Stimulated activated CD4-positive, alpha-beta T cell treated with anti-CD3 and anti-CD28 coated beads, Interleukin-15, amount 100 ng/mL, for 1 hour (primary cell): ENCODE measurements at places on chromosomes 1 and 21.
A peak's percentile ranks its signal among the peaks of the same experiment; 100 is the strongest.

GRCh38 chr1:46274225-46275029, 26.9 kb downstream of the RAD54L start:
- no peak for DNase-seq

DNA sequence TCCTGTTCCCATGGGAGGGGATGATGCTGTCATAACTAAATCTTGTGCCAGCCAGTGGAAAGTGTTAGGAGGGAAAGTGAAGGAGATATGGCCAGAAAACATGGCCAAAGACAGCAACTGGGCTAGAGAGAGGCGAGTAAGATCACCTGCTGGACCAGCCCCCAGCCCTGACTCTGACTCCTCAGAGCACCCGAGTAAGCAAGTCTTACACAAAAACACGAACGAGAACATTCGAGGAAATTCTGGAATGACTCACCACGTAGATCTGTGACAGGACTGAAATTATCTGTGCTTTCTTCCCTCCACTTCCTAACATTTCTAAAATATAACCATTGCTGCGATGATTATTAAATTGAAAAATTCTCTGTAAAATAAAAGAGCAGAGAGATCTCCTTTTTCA, 9.2 kb downstream of the ZNF496 start:
- DNase-seq = no peak

DNA sequence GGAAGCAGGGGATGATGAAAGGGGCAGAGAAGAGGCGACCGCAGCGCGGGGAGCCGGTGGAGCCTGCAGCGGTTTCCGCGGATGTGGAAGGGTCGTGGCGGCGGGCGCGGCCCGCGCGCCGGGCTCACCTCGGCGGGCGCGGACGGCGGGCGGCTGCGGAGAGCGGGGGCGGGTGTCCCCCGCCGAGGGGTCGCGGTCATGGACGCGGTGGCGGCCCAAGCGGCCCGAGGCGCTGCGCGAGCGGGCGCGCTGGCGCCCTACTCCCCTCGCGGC, 572 bp downstream of the LPGAT1 start:
- DNase-seq = no peak

DNA sequence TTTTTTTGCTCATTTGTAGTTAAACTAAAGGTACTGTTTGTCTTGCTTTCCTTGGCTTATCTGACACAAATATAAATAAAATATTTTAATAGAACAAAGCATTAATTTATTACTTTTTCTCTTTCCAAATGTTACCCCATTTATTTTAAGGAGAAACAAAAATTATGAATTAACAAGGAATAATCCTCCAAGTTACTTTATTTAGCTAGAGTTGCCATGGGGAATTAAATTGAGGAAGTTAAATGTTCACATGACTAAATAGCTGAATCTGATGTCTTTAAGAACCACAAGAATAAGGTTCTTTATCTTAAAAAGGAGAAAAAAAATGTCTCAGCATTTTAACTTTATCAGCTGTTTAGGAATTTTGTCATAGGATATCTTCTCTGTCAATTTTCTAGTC, 12.3 kb downstream of the ATG4C start:
- DNase-seq = no peak

- DNase-seq = no peak
Observed at GRCh38 chr1:59063501-59063900, 233.4 kb upstream of the FGGY start.

DNA sequence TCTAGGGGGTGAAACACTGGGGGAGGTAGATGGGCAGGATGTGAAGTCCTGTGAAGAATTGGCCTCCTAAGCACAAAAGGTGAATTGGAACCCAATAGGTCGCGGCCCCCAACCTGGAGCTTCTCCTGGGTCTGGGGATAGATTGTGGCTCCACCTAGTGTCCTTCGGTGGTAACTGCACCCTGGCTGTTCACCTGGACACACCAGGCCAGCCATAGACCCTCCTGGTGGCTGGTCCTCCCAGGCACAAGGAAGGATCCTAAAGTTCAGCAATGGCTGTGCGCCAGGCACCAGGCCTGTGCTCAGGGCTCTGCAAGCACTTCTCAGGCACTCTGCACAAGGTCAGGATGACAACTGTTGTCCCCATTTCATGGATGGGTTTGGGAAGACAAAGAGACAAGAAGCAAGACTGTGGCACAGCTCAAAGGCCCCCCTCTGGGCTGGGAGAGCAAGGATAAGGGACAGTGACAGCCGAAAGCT, 13.5 kb downstream of the ESPN start:
- DNase-seq = peak; percentile 52

- DNase-seq = no peak
Observed at GRCh38 chr21:29526545-29526944, 227.8 kb downstream of the BACH1 start.

- DNase-seq = no peak
Observed at GRCh38 chr21:15520811-15521643, 208.8 kb upstream of the USP25 start.

- peak; percentile 52 for DNase-seq
Observed at GRCh38 chr21:45138199-45139002, 64.0 kb downstream of the ADARB1 start.

DNA sequence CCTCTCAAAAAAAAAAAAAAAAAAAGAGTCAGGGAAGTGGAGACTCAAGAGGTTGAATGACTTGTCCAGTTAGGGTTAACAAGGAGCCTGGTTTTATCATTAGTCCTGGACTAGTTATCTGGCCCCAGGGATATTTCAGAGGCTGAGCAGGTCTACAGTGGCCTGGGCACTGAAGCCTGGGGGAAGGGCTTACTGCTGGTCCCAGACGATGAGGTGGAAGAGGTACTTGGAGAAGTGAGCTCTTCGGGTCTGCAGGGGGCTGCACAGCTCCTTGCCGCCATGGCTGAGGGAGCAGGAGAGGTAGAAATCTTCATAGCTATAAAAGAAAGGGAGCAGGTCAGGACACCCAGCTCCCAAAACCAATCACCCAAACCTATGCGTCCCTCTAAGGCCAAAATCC, 40.1 kb downstream of the PIK3C2B start:
- DNase-seq = no peak

- no peak for DNase-seq
Observed at GRCh38 chr21:36873513-36873912, 93.0 kb downstream of the HLCS start.

DNA sequence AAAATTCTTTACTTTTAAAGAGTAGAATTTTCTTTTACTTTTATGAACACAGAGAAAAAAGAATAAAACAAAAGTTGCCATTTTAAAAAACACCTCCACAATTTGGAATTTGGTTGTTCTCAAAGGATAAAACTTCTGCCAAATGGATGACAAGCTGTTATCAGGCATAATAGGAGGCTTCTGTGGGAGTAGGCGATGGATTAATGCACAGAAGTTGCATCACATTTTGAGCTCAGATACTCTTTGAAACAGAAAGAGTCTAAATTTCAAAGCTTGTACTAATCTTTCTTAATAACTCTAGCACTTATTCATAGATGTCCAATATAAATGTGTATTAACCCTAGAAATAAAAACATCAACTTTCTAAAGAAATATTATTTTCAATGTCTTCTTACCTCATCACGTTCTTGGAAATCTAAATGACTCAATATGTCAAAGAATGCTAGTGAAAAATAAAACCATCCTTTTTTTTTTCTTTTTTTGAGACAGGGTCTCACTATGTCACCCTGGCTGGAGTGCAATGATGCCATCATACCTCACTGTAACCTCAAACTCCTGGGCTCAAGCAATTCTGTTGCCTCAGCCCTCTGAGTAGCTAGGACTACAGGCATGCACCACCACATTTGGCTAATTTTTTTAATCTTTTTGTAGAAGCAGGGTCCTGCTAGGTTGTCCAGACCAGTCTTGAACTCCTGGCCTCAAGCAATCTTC, 112.8 kb upstream of the USP25 start:
- no peak for DNase-seq

DNA sequence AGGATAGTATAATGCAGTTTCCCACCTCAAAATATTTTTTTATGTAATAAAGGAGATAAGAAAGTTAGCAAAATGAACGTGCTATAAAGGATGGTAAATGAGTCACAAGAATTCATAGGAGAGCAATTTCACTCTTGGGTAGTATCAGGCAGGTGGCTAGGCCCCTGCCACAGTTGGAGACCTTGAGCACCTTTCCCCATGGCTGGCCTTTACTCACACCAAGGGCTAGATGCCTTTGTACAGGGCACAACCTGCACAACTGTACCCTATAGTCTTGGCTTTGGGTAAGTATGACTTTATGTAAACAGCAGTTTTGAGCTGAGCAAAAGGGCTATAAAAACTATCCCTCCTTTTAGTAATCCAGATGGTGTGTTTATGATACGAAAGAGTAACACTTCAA, 85.1 kb downstream of the CTH start:
- DNase-seq = no peak

GRCh38 chr1:73759011-73759410, 439.0 kb downstream of the LRRIQ3 start:
- no peak for DNase-seq

DNA sequence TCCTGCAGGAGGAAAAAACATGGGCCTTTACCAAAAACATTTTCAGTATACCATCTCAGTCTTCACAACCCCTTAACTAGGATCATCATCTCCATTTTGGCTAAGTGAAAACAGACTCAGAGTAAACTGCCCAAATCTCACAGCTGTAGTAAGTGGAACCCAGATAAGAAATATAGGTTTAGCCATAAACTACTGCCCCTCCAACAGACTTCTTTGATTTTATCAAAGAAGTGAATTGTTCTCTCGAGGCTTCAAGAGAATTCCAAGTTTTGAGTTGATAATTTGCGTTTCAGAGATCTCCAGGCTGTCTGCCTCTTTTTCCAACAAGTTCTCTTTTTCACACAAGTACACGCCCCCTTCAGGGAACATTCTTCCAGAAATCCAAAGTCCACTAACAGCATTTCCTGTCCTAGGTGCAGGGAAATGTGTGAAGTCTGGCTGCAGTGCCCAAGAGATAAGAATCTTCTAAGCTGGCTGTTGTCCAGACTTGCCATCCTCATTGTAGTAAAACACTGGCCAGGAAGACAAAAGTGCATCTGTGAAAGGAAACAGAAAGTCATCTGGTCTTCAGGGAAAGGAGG, 30.8 kb downstream of the RNF19B start:
- no peak for DNase-seq

DNA sequence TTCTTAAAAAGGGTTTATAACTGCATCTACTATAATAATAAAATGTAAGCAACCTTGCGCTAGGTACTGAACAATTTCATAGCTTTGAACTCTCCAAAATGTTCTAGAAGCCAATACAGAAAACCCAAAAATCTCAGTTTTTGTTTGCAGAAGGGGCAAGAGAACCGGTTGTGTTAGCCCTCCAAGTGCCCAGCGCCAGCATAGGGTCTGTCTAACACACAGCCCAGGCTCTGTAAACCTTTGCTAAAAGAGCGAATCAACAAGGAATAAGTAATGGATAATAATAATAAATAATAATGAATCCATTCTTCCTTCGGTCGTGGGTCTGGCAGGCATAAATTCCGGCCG, 333 bp upstream of the CHAF1B start:
- no peak for DNase-seq

DNA sequence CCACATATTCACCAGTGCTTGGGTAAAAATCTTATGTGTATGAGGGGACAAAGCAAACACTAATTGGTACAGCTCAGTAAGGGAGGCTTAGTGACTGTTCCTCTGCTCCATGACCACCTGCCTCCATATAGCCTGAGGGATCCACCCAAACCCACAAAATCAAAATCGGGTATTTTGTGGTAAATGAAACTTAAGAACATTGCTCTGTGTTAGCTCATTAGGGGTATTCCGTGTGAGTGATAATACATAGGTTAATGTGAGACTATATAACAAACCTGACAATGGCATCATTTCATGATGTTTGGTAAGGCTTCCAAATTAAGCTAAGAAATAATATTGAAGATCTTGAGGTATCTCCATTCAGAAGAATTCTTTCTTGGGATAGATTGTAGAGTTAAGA, 25.8 kb downstream of the COL9A2 start:
- no peak for DNase-seq

- no peak for DNase-seq
Observed at GRCh38 chr21:29726044-29726443, 213.8 kb downstream of the GRIK1 start.

DNA sequence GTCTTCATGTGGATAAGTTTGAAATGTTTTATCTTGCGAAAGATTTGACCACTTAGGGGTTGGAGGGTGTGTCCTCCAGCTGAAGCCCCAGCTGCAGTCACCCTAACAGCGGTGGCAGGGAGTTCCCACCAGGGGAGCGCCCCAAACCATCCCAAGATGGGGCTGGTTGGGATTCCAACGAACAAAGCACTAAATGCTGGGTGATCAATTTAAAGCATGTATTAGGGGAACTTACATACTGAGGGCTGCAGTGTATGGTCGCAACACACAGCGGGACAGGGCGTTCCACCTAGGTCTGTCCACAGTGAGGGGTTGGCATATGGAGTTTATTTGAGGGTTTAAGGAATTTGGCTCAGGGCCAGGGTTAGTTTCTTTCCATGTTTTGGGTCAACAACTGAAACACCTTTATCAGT, 26.3 kb downstream of the SLC37A1 start:
- no peak for DNase-seq

- DNase-seq = no peak
Observed at GRCh38 chr1:232306269-232306961, 323.5 kb downstream of the SIPA1L2 start.

DNA sequence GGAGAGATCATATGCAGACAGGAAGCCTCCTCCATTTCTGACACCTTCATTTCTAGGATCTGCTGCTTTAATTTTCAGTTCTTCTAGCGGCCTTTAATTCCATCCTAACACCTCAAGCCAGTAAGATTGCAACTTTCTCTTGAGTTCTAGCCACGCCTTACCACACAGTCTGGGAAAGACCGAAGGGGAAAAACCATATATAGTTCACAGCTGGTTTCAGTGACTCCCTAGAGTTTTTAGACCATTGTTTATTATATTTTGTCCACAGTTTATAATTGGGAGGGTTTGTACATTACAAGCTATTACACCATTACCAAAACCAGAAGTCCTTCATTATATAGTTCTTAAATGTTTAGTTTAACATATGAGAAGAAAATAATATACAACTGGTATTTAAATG, 37.5 kb downstream of the DPH5 start:
- DNase-seq = no peak

- no peak for DNase-seq
Observed at GRCh38 chr1:68376441-68376840, 73.3 kb downstream of the RPE65 start.

DNA sequence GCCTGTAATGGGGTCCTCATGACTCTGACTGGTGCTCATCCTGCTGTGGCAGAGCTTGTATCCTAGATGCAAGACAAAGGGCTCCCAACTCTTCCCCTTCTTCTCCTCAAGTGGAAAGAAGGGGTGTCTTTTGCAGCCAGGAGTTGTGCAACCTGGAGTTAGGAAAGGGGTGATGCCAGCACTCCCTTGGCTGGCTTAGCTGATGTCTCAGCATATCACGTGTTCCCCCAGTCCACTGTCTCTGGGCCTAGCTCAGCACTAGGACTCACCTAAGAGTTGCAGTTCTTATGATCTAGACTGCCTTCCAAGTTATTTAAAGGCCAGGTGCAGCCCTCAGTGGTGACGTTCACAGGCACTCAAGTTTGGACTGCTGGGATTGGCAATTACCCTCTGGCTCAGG, 146.2 kb upstream of the GORAB start:
- no peak for DNase-seq
